Breast epithelium (tissue), 4 donors: ENCODE measurements at places on chromosomes 3 and 15. TPM values are rescaled to one million over a fixed set of nuclear protein-coding genes. Genes with fewer than 3 reads are reported as not detected.
A peak's percentile ranks its signal among the peaks of the same experiment; 100 is the strongest.

- no peak for DNase-seq
Measured at GRCh38 chr3:123732447-123732846, 147.6 kb upstream of the HACD2 start.

Gene POLQ
- total RNA-seq: under 0.01 TPM

DNA sequence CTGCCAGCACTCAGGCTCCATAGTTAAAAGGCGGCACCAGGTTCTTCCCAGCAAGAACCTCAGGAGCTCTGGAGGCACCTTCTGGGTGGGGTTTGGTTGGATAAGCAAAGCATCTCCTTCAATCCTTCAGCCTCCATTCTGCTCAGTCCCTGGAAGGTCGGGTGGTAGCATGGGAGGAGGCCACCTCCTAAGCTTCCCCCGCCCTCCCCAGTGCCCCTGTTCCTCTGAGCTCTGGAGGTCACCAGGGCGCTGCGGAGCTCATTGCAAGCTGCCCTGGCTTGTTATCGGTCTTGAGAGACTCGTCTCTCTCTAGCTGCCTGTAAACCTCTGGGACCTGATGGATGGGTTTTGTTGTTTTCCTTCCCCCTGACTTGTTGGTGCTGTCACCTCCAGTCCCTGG lies 124.8 kb downstream of the RPLP1 start:
- no peak for DNase-seq

Gene GPR149
- not detected for total RNA-seq

GRCh38 chr3:85516146-85516545 lies 557.4 kb downstream of the CADM2 start:
- DNase-seq: no peak

DNA sequence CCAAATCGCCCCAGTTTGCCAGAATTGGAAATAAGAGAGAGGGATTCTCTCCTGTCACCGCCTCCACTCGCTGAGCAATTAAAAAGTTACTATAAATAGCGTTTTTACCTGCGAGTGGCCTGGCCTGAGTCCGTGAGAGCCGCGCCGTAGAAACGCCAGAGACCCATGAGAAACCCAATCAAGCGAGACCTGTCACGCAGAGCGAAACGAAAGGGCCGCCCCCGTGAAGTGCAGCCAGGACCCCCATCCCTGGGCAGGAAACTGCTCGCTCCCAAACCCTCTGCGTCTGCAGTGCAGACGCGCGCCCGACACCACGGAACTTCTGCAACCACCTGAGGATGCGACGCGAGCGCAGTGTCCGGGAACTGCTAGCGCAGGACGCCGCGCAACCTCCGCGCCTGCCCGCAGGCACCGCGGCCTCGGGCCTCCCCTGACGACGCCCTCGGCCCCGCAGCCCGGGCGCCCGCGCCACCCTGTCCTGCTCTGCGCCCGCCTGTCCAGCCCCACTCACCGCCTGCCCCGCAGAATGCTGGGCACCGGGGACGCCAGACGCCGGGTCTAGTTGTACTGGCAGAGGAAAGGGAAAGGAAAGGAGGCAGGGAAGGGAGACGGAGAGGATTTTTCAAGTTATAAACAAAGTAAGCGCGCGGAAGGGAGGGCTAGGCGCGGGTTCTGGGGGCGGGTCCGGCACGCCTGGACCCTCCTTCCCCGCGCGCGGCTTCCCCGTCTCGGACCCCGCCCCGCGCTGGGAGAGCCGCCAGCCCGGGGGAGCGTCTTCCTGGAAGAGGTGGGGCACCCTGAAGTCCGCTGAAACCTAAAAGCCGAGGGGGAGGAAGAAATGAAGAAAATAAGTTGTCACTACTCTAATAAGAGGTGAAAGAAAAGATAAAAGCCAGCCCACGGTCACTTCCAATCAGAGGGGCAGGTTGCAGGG lies at the start of gene PLSCR4:
TSS of gene PLSCR4 (minus strand) at position 657 of the 934 bp plus-strand sequence. CDS start 29,034 bp downstream, outside the sequence.
- peak; percentile 57 for DNase-seq

DNA sequence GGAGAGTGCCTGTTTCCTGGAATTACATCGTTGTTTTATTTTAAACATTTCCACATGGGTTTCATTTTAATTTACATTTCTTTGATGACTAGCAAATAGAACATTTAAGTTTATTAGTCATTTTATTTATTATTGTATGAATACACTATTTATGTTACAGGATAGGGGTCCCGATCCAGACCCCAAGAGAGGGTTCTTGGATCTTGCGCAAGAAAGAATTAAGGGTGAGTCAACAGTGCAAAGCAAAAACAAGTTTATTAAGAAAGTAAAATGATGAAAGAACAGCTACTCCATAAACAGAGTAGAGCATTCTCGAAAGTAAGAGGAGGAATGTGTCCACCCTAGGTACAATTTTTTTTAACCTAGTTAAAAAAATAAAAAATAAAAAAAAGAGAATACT lies 539.5 kb downstream of the NAALADL2 start:
- no peak for DNase-seq

- no peak for DNase-seq
Measured at GRCh38 chr3:15513116-15513515, 8.4 kb downstream of the COLQ start.

Gene ONECUT1
- not detected for total RNA-seq

Gene RTP1
- total RNA-seq: not detected

- DNase-seq: no peak
Measured at GRCh38 chr3:128532012-128532983, 39.3 kb upstream of the GATA2 start.

DNA sequence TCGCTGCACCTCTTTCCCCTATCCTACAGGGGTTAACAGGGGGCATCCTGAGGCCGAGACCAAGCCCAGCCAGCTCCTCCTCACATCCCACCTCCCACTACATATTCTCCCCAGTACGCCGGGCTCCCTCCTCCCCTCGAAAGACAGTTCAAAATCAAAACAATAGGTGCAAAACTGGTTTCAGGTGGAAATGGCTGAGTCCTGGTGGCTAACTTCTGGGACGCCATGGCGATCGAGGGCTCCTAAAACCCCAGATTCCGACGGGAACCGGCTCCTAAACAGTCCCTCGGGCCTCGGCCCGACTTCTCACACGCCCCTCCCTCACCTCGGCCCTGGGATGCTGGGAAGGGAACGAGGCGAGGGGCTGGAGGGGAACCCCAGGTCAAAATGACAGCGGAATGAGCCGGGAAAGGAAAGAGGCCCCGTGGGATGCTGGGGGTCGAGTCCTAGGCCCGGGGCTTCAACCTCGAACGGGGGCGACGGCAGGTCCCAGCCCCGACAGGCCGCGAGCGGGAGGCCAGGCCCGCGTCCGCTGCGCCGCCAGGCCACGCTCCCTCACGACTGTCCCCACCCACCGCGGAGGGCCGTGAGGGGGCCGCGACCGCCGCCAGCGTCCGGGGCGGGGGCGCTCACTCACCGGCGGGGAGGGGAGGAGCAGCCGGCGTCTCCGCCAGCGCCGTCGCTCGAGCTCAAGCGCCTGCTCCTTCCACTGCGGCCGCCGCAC lies 492 bp downstream of the TMCC1 start:
- DNase-seq: peak; percentile 24

Gene TIMP4
- 27.4 TPM for total RNA-seq

Gene SLC27A2
- 3.5 TPM for total RNA-seq

GRCh38 chr3:29763115-29763514 lies 482.2 kb downstream of the RBMS3 start:
- DNase-seq: no peak

Gene CEMIP
- total RNA-seq: 0.59 TPM

DNA sequence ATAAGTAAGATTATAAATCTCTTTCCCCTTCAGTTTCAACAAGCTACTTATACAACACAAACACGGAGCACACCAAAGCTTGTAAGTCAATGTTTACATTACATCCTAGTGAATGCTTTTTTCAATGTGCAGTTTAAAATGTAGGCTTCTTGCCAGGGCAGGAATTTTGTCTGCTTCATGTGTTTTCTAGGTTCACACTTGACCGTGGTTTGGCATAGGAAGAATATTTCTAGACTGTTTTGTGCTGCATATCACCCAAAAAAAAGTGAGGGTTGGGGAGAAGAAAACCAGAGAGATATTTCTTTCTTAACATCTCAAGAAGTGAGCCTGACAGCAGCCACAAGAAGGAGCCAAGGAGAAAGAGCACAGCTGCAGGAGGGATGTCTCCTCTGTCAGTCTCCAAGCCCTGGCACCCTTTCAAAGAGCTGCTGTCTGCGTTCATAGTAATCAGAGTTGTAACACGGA lies 255.8 kb downstream of the MEIS2 start:
- no peak for DNase-seq

- DNase-seq: no peak
Measured at GRCh38 chr3:140628606-140629005, 49.3 kb upstream of the TRIM42 start.

DNA sequence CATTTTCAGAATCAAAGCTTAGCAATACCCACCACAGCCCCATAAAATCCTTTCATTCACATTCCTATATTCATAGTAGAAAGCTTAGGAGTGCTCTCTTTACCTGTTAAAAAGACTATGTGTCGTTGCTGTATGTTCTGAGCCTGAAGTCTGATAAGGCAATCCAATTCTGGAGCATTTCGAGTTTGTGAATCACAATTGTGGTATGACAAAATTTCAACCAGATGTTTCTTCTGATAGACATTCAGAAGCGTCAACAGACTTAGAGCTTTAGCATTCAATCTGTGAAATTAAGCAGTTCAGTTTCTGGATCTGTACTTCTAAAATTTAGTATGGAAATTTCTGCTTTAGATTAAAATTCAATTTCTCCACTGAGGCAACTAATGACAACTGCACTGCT lies 58.3 kb downstream of the TASOR start:
- no peak for DNase-seq

- DNase-seq: no peak
Measured at GRCh38 chr15:39587096-39587721, 6.3 kb downstream of the THBS1 start.

- no peak for DNase-seq
Measured at GRCh38 chr15:33099739-33100138, 94.8 kb downstream of the FMN1 start.

Gene SKOR1
- 0.98 TPM for total RNA-seq

Gene ZSCAN2
- 14.4 TPM for total RNA-seq

Gene GOLGA6L1
- not detected for total RNA-seq

DNA sequence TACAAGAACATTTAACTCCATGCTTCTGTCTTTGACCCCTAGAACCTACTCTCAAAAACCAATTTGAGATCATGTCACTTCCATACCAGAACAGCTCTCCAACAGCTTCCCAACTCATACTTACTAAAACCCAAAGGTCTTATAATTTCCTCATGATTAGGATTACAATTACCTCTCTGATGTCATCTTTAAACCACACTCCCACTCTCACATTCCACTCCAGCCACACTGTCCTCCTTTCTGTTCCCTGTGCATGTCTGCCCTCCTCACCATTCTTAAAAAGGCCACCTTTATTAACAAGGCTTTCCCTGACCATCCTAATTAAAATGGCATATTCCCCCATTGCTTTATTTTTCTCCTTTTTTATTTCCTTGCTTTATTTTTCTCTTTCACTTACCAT lies 18.9 kb downstream of the PHC3 start:
- no peak for DNase-seq

GRCh38 chr3:135292162-135292561 lies 497.1 kb downstream of the EPHB1 start:
- no peak for DNase-seq

Gene PIK3CA
- 43.0 TPM for total RNA-seq

DNA sequence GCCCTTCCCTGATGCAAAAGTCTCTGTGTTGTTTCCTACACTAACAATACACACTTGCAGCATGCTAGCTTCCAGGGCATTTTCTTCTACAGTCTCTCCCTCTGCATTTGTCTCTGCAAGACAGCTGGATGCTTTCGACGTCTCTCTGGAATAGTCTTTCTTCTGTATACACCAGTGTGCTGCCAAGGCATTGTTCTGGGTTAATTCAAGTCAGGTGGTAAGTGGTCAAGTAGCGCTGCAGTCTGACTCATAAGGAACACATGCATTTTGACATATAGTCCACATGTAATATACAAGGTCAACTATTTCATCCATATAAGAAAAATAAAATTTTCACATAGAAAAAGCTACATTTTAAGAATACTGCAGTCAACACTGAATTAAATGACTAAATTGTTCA lies 92.7 kb downstream of the MYLK start:
- no peak for DNase-seq

Gene CAPN7
- total RNA-seq: 91.4 TPM

GRCh38 chr3:178584722-178585380 lies 48.6 kb downstream of the KCNMB2 start:
- no peak for DNase-seq

DNA sequence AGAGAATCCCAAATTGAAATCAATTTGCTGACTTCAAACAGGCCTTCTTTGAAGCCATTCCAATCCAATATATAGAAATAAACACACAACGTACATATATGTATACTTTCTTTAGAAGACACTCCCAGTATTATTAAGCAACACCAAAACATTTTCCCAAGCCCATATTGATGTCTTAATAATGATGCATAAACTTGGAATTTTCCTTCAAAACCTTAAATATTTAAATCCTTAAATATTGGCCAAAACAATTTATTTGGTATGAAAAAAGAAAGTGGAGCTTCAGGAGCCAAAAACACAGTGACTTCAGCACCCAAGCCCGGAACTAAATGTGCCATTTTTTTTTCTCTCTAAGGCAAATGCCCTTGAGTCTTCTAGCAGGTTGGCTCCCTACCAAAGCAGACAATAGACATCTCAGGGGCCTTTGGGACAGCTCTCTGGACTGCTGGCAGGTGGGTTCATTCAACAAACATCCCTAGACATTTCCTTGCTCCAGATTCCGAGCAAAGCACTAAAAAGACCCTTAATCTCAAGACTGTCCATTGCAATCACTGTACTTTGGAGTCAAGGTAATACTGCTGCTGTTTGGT lies 384.7 kb downstream of the NTRK3 start:
- DNase-seq: no peak

DNA sequence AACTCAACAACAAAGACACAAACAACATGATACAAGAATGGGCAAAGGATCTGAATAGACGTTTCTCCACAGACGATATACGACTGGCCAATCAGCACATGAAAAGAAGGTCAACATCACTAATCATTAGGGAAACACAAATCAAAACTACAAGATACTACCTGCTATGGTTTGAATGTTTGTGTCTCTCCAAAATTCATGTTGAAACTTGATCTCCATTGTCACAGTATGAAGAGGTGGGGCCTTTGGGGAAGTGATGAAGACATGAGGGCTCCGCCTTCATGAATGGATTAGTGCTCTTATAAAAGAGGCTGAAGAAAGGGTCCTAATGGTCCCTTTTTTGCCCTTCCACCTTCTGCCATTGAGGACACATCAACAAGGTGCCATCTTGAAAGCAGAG lies 32.3 kb downstream of the ACAP2 start:
- no peak for DNase-seq

- no peak for DNase-seq
Measured at GRCh38 chr3:129686941-129687340, 80.5 kb upstream of the PLXND1 start.

Gene CAPN3
- total RNA-seq: 27.1 TPM

Gene GRK7
- total RNA-seq: not detected

Gene ZNF662
- total RNA-seq: 8.2 TPM

DNA sequence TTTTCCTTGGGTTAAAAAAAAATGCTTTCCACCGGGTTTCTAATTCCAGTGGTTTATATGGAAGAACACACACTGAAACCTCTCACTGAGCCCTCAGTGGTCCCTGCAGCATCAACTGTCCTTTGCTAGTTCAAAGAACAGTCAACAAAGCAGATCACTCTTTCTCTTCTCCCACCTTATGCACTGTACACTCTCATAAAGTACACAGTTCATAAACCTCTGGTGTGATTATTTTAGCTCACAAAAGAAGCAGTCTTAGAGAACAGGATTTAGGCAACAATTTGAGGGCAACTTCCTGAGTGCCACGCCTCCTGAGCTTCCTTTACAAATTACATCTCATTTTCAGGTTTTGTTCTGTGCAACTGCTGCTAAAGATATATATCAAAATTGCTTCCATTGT lies 728.4 kb upstream of the GOLIM4 start:
- DNase-seq: no peak
